Inflammatory macrophage treated with lipopolysaccharide for 4 hours (primary cell): ENCODE measurements at places on chromosomes 12 and 14.

DNA sequence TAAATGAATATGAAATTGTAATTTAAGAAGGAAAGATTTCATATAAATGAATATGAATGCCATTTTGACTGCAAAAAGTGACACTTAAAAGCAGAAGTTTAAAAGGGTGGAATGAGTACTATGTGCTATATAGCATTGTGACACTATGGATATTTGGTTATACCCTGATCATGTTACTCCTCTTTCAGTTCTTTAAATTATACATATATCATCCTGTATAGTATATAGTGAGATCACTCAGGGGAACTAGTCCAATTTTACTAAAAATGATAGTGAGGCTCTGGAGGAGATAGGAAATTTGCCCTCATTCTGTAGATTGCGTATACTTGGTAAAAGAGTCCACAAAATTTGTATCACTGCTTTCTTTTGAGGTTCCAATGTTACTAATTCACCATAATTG is 155.7 kb upstream of the BTG1 start:
- DNase-seq, result peak; percentile 86

DNA sequence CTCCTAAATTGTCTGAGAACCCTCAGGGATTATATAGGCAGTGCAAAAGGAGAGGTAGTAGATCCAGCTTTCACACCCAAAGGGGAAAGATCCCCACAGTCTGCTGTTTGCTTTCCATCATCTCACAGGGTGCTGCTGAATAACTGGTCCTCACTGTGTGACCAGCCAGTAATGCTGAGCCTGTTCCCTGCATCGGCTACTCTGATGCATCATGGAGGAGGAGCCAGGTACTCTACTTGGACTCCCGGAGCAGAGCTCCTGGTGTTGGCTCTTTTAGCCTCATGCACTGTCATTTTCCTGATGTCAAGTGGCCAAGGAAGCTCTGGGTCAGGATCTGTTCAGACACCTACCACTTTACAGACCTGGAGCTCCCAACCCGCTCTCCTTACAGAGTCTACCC is 127.4 kb upstream of the ATF1 start:
- DNase-seq, result no peak

GRCh38 chr12:31122481-31122880 is 48.8 kb downstream of the DDX11 start:
- DNase-seq, result no peak

DNA sequence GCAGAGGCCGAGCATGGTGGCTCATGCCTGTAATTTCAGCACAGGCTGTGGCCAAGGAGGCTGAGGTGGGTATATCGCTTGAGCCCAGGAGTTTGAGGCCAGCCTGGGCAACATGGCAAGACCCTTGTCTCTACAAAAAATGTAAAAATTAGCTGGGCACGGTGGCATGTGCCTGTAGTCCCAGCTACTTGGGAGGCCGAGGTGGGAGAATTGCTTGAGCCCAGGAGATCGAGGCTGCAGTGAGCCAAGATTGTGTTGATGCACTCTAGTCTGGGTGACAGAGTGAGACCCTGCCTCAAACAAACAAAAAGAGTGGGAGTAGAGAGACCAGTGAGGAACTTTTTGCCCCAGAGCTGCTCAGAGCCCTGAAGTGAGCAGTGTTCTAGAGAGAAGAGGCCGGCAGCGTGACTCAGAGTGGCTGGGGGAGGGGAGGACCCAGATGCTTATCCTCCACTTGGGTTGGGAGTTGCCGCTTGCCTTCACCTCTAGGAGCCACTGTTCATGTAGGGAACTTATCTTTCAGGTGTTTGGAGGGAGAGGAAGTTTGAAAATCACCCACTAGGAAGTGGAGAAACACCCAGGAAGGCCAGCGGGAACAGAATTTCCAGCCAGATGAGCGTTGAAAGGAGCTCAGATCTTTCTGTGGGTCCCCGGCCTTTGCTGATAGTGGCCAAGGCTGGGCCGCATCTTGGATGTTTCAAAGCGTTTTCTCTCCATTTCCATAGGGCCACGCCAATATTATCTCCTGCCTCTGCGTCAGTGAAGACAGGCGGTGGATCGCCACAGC is 15.3 kb downstream of the CFAP251 start:
- no peak for DNase-seq

DNA sequence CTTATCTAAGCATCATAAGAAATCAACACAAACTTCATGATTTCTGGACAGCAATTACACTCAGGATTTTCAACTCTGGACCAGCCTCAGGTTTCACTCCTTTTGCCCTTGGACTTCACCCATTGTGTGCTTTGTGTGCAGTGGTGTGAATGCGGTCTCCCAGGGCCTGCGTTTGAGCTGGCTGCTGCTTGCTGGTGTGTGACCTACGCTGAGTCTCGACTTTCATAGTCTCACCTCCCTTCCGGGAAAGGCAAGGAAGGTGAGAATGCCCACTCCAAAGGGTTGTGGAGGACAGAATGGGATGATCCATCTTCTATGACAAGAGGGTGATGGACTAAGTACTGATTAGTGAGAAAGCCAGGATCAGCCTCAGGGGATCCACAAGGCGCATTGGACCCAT is 228.8 kb downstream of the C12orf75 start:
- no peak for DNase-seq

DNA sequence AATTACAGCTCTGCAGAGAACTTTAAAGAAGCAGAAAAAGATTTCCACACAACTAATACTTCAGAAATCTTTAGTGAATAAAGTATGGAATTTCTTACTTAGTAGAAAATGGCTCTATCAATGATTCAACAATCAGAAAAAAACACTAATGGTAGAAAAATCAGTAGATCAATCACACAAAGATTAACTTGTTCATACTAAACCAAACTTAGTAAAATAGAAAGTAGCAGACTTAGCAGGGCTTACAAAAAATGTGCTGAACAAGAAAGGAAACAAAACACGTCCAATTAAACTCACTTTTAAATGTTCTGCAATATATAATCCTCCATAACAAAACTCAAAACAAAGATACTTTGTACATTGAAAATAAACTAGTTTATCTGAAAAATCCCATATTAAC is 38.9 kb downstream of the CEP128 start:
- DNase-seq, result no peak

DNA sequence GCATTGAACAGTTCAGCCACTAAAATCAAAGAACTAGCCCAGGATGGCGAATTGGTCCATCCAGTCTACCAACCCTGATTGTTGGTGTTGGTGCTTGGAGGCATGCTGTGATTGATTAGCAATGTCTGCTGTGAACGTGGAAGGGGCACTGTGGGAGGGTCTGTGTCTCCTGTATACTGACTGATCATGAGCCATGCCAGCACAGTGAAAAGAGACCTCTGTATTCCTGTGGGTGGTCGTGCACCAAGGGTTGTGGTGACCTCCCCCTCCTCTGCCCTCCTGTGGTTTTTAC is 63.0 kb upstream of the DLK1 start:
- DNase-seq, result no peak

DNA sequence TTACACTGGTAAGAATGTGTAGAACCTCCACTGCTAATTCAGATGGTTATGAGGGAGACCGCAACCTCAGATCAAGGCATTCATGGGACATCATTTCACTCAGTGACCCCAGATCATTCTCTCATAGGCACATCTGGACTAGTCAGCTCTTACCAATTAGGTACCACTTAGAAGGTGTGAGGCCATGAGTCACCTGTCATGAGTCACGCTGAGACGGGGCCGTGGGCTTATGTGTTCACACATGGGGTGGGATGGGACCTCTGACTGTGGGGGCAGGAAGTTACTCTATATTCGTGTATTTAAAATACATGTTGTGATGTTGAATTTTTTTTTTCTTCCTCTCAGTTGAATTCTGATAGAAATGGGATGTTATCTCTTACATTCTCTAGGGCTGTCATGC is 55.9 kb downstream of the CCDC92 start:
- DNase-seq, result no peak

- no peak for DNase-seq
These were observed 31.5 kb downstream of the E2F7 start for GRCh38 chr12:77033658-77034536.

- no peak for DNase-seq
These were observed 1256.8 kb upstream of the FLRT2 start for GRCh38 chr14:84273181-84273580.

DNA sequence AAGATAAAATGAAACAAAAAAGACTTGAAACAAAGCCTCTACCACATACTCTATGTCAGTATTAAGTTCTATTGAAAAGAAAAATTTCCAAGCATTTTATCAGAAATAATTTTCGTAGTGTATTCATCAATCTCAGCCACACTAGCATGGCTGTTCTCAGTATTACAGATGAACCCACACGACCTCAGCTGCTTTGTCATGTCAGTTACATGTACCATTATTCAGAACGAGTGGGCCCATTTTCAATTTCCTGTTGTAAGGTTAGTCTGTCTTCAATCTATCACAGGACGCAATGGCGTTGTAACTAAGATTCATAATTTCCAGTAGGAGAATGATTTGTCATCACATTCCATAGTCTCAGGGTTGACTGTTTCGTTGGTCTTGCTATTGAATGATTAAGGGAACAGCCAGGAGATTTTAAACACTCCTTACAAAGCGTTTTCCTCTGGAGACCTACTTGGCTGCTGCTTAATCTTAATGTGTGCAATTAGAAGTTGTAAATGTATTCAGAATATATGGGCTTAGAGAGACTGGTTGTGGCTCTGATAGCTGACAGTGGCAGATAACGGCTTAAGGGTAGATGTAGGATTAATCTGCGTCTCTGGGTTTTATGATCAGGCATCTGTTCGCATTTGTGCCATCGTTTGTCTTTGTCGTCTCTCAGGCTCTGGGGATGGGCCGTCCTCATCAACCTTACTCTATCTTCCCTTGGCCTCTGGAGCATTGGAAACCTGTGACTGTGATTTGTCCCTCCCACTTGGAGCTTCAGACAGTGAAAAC is 65.4 kb downstream of the GLT1D1 start:
- no peak for DNase-seq

DNA sequence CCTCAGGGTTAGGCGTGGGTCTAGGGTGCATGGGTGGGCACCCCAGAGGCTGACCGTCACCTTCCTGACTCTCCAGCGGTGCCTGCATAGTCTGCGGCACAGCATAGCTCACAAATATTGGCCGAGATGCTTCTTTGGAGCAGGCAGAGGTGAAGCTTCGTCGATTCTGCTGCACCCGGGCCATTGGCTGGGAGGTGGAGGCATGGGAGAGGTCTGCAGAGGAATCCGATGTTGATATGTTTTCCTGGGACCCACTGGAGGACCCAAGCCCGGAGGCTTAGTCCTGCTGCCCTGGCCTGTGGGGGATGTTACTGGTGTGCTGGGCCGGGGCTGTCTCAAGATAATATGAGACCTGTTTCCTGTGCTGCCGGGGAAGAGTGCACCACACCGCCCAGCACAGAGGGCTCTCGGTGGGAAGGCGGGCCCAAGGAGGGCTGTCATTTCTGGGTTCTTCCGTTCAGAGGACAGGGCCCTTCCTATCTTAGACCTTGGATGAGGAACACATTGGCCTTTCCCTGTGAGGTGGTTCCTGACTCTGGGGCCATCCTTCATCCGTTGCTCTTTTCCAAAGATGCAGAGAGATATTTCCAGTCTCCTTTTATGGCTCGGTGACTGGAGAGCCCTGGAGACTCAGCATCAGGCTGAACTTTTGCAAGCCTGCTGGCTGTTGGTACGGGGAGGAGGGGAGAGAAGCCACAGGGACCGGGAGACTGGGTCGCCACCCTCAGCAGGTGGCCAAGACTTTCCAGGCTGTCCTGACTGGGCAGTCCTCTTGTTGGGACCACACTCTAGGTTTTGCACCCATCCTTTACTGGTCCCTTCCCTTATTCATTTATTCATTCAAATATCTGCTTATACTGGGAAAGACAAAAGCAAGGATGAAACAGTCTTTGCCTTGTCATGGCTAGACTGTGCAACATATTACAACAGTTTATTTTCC is 143.5 kb downstream of the TSPAN9 start:
- no peak for DNase-seq

- peak; percentile 21 for DNase-seq
These were observed 31.6 kb downstream of the WBP11 start for GRCh38 chr12:14771651-14772137.

GRCh38 chr14:42504433-42504832 is 897.8 kb downstream of the LRFN5 start:
- peak; percentile 15 for DNase-seq

DNA sequence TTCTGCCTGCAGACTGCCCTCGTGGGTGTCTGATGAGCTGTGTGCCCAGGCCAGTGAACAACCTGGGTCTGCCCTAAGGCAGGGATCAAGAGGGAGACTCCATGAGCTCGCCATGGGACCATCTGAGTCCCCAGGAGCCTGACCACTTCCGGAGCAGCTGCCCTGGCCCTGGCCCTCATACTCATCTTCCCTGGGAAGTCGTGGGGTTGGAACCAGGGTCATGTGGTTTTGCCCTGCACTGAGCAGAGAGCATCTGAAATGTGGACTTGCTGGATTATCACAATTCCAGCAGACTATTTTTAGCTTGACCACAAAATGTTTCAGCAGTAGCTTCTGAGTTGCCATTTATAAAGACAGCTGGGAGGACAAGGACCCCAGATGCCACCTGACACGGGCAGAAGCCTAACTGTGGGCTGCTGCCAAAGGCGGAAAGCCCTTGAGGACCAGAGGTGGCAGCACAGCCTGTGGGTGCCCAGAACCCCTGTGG is 6.7 kb downstream of the BTBD6 start:
- DNase-seq, result no peak

DNA sequence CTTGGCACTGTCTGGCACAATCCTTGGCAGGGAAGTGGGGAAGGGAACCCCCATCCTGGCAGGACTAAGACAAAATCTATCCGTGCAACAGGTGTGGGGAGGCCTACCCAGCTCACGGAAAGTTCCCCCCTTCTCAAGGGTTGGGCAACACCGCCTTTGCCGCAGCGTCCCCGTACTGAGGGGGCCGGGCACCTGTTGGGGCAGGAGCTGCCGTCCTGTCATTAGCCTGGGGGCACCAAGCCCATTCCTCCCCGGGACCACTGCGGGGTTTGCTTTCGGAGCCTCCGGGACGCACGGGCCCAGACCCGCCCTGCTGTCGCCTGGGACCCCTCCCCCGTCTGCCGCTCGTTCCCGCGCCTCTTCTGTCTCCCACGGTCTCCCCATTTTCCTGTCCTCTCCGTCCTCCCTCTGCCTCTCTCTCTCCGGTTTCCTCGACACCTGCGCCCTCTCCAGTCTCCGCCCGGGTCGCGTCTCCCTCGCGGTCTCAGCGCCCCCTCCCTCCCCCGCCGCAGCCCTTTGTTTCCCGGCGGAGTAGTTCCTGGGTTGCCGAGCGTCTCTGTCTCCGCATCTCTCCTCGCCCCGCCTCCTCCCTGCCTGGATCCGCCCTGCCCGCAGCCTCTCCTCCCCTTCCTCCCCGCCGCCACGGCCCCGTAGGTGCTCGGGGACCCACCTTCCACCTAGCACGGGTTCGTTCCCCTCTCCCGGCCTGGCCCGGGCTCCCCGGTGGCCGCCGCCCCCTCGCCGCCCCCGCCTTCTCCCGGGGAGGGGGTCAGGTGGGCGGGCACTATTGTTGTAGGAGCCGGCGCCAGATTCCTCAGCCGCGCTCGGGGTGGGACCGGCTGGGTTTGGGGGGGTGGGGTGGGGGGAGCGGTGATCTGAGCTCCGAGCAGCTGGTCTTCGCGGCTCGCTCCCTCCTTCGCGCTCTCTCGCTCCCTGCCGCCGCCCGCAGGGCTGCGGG is at the start of gene CACNB3:
Gene CACNB3, plus strand, starts transcription at position 624 of the 958 bp plus-strand sequence. CDS start 434 bp downstream, outside the sequence.
- DNase-seq, result peak; percentile 26

- no peak for DNase-seq
These were observed 23.2 kb upstream of the SDR39U1 start for GRCh38 chr14:24465805-24466204.
